ENCODE measurements at places on chromosomes 1 and 21.

DNA sequence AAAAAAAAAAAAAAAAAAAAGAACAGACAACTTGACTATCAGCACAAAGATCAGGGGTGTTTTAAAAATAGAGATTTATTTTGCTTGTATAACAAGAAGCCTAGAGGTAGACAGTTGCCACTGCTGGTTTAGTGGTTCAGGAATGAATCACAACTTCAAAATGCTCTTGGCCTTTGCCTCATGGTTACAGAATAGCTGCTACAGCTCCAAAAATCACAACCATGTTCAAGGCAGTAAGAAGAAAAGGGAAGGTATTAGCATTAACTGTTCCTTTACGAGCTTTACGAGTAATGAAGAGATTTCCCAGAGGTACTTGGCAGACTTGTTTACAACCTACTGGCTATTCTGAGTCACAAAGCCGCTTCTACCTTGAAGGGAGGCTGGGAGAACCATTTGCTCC lies 52.5 kb upstream of the PPM1J start:
- no peak for DNase-seq

DNA sequence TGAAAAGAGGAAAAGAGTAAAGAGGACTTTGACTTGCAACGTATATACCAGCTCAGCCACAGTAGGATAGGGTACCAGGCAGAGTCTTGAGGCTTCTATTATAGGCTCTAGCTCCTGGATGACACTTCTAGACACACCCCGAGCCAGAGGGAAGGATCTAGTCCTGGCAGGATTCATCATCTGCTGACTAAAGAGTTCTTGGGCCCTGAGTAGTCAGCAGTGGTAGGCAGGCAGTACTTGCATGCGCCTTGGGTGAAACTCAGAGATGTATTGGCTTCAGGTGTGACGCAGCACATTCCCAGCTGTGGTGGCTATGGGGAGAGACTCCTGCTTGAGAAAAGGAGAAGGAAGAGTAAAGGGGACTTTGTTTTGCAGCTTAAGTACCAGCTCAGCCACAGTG lies 162.3 kb upstream of the APP start:
- DNase-seq = no peak

DNA sequence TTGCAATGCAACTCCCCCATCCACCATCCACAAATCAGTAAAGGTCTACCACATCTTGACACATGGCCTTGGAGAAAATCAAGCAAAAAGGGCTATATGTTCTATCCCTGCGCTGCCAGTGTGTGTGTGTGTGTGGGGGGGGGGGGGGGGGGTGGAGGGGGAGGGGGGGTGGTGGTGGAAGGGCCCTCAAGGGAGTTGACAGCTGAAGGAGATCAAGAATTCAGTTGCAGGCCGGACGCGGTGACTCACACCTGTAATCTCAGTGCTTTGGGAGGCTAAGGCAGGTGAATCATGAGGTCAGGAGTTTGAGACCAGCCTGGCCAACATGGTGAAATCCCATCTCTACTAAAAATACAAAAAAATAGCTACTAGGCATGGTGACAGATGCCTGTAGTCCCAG lies 37.6 kb upstream of the CLIC4 start:
- DNase-seq = no peak

DNA sequence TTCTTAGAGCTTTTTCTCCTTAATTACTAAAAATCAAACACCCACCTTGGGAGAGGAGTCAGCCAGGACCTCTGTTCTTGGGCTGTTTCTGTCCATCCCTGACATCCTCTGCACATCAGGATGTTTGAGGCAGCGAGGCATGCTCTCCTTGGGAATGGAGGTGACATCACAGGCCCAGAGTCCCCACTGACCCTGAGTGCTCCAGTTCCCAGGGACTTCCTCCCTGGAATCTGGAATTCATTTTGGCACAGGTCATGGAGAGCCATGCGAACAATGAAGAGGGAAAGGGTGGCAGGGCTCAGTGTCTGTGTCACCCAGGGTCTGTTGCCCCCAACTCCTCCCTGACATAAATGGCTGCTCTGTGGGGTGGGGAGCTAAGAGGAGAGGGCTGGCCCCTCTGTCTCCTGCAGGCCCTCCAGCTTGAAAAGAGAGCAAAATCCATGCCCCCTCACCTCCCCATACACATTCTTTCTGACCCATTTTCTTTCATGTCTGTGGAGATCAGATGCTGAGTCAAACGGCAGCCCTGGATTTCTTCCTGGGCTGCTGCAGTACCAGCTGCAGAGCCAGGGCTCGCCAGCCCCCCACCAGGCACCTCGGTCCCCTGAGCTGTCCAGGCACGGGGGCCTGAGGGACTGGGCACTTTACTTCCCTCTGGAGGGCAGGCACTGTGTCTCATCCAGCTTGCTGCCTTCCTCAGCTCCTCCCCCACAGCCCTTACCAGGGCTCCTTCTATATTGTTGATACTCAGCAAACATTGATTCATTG lies 102.0 kb downstream of the NMNAT2 start:
- no peak for DNase-seq

- DNase-seq = no peak
These were observed 1.2 kb downstream of the GBP6 start for GRCh38 chr1:89364954-89365550.

- no peak for DNase-seq
These were observed 11.6 kb downstream of the IVNS1ABP start for GRCh38 chr1:185305419-185305818.

DNA sequence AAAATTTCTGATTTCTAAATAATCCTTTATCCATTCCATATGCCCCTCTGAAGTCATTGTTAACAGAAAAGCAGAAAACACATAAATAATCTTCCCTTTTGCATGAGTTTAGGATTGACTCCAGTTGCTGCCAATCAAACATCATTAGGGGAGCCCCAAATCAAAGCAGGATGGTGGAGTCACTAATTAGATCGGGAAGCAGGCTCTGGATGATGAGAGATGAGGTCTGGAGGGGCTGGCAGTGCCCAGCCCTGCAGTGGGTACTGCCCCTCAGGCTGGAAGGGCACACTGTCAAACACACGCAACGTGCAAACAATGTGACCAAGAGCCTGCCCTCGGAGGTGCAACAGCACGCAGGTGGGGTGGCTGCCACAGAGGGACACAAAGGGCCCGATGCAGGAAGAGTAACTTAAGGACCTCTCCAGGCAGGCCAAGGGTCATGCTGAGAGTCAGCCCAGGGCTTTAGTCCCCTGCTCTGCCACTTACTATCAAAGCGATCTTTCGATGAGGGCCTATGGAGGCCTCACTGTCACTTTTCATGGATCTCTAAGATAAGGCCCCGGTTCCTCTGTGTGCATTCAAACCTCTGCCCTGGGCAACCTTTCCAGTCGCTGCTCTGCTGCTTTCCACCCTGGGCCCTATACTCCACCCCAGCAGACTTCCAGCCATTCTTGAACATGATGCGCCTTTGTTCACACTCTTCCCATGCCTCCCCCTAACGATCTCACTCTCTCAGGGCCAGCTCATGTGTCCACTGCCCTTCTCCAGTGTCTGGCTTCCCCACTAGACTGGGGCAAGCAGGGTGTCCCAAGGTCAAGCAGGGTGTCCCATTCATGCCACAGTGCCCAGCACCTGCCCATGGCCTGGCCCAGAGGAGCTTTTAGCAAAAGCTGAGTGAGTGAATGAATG lies 98.9 kb downstream of the DMRTB1 start:
- DNase-seq = no peak

DNA sequence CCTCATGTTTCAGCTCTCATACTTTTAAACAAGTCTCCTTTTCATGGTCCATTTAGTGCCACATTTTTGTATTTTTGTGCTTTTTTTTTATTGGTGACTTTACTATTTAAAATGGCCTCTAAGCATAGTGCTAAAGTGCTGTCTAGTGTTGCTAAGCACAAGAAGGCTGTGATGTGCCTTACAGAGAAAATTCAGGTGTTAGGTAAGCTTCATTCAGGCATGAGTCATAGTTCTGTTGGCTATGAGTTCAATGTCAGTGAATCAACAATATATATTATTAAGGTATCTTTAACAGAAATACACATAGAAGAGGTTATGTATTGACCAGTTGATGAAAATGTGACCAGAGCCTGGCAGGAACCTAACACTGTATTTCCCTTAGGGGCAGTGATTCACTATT lies 12.8 kb upstream of the FUBP1 start:
- DNase-seq = no peak

DNA sequence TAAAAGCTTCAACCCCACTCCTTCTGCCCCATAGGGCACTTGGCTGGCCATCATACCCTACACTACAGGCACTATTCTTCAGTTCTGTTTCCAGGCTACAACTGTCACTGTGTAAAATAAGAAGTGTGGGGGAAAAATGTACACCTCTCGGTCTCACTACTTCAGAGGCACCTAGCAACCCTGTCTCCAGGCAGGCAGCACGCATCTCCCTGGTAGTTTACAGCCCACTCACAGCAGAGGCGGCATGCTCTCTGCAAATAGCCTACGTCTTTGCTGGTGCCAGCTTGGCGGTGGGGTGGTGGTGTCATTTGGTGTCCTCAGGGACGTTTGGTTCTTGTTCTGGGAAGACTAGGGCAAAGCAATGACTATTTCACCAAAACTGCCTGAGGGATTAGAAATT lies 48.2 kb upstream of the BTG3 start:
- no peak for DNase-seq

DNA sequence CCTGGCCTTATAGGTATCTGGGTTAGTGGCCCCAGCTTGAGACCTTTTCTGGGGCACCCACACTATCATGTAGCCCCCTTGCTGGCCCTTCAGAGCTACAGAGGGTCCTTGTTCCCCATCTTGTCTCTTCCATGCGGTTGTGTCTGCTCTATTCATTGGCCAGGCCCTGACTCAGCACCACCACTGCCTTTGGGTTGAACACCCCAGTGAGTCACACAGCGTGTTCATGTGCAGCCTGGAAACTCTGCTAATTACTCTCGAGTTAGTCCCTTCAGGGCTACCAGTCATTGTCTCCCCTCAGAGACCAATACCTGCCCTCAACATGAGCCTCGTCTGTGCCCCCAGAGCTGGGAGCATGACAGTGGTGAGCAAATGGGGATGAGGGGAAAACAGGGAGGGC lies 28.2 kb upstream of the IKBKE start:
- DNase-seq = no peak

- DNase-seq = no peak
These were observed 76.4 kb downstream of the UBE4B start for GRCh38 chr1:10108948-10109708.

- DNase-seq = no peak
These were observed 127.4 kb upstream of the NRIP1 start for GRCh38 chr21:15192243-15192642.

- no peak for DNase-seq
These were observed 68.7 kb downstream of the ALG14 start for GRCh38 chr1:95004013-95004412.

GRCh38 chr1:175376194-175376593 lies 183.6 kb upstream of the KIAA0040 start:
- no peak for DNase-seq

GRCh38 chr21:37668462-37669239 lies 247.6 kb downstream of the KCNJ6 start:
- DNase-seq = no peak

GRCh38 chr1:183685112-183685713 lies 32.1 kb upstream of the APOBEC4 start:
- DNase-seq = no peak

GRCh38 chr1:2212532-2213491 lies 15.3 kb upstream of the SKI start:
- DNase-seq = no peak

GRCh38 chr1:245388687-245389086 lies 233.9 kb downstream of the KIF26B start:
- DNase-seq = no peak

- DNase-seq = no peak
These were observed 169.0 kb downstream of the LBR start for GRCh38 chr1:225258811-225259210.

DNA sequence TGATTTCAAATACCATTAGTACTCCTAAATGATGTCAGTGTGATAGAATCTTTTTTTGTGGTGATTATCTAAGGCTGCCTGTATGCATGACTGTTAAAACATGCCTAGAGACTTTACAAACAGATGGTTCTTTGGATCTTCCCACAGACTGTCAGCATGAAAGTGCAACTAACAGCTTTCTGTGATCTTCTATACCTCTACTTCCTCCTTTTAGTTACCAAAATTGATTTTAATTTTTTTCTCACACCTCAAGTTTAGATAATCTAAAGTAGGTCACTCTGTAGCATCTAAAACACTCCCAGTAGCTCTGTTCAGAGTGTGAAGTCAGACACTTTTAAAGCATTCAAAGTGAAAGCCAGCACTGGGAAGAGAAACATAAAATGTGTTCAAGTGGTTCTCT lies 534.5 kb downstream of the PTPRC start:
- no peak for DNase-seq

- no peak for DNase-seq
These were observed 3.6 kb upstream of the PRRX1 start for GRCh38 chr1:170660281-170660713.

GRCh38 chr1:244054924-244055263 lies 3.8 kb downstream of the ZBTB18 start:
- no peak for DNase-seq

DNA sequence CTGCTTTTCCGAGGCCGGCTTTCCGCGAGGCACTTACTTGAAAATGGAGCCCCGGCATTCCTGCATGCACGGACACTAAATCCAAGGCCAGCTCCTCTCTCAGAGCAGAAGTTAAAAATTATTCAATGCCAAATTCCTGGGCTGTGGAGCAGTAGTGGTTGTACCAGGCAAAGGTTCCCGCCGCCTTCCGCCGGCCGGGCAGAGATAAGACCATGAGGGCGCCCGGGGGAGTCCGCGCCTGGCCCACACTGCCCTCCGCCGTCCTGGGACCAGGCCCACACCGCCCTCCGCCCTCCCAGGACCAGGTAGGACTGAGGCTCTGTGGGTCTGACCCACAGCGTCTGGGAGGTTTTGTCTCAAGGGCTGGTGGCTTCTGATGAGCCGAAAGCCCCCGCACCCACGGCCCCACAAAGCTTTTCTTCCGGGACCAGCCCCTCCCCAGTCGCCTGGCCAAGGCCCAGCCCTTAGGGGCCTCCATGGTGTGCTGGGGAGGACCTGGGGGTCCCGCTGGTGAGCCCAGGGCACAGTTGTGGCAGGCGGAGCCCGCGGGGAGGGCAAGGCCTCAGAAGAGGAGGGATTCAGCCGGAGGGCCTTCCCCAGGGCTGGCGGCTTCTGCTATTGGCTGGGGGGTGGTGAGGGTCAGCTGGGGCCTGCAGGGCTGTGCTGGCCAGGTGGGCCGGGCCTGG lies 12.7 kb upstream of the C1orf159 start:
- no peak for DNase-seq

GRCh38 chr1:101086783-101087182 lies 61.2 kb upstream of the DPH5 start:
- no peak for DNase-seq

GRCh38 chr1:1924386-1924785 lies 5.3 kb upstream of the TMEM52 start:
- DNase-seq = no peak

DNA sequence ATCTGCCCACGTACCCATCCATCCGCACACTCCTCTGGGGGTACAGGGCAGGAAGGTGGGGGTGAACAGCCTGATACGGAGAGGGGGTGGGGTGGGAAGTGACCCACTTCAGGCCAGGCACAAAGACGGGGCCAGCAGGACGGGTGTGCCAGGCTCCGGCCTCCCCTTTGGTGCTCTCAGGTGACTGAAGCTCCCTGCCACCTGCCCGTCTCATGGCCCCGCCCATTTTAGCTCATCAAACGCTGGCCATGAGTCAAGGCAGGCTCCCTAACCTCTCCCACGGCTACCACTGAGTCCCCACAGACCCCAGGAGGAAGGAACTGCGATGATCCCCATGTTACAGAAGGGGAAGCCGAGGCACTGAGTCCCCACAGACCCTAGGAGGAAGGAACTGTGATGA lies 109.6 kb downstream of the CRYAA start:
- no peak for DNase-seq
